Amygdala (tissue), 56 donors: ENCODE measurements at places on chromosomes 13 and 19.

GRCh38 chr13:89457977-89458376, 1786.8 kb downstream of the SLITRK5 start:
- DNase-seq: no peak

- no peak for DNase-seq
Measured at GRCh38 chr19:754530-754929, 3.6 kb downstream of the MISP start.

DNA sequence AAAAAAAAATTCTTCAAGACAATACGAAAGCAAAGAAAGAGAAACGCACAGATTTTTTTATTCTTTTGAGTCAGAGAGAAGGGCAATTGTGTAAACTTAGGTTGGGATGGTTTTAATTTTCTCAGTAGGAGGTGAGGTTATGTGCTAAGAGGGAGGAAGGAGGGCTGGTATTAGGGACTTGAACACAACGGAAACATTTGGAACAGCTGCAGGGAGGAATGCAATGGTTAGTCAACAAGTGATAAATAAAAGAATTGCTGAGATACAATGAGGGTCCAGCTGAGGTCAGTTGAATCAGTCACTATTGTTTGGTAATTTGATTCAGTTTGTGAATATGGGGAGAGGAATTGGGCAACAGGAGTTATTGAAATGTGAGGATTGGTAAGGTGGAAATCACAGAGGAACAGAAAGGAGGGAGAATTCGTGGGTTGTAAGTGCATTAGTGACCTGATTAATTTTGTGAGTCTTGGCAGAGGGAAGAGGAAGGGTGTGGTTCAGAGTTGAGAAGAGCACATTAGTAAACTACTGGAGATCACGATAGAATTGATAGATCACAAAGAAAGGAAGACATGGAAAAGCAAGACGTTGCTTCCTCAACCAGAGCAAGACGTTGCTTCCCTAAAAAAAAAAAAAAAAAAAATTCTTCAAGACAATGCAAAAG, 499.5 kb upstream of the SPRY2 start:
- DNase-seq: no peak

DNA sequence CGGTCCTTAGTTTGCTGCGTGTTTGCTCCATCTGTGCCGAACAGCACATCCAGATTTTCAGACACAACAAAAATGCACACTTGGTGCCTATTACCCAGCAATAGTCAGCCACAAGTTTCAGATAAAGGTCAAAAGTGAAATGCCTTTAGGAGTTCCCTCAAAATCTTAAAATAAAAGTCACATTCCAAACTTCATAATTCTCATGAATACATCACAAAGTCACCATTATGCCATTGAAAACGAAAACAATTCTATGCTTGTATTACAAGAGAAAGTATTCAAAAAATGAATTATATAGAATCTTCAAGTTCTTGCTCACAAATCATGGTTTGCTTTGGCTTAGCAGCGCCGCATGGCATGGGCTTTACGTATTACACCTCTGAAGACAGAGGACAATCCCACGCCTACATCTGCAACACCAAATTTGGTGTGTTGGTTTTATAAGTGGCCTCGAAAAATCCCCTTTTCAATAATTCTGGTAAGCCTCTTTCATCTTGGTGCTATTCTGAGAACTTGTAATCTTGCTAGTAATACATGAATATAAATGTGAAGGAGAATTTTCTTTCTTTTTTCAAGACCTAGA, 26.6 kb downstream of the COL4A1 start:
- no peak for DNase-seq

DNA sequence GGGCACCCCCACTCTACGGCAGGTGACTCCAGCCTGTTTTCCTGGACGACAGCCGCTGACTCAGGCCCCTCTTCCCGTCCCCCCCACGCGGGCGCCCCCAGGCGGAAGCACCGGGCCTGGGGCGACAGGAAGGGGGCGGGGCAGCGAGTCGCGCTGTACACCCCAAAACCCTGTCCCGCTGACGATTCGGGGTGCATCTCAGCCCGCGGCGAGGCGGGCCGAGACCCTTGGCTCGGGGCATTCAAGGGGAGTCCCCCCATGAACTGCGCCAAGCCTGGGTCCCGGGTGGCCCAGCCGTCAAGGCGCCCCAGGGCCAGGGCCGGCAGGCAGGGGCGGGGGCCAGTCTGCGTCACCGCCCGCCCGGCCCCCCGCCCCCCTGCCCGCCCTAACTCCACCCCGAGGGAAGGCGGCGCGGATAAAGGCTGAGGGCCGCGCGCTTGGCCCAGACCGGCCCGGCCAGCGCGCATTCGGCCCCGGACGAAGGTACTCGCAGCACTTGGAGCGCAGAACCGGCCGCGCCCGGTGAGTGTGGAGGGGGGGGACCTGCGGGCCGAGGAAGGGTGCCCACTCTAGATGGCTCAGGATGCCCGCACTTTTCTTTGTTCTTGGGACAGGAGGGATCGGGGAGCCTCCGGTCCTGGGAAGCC, at the start of gene MIDN:
TSS of gene MIDN (plus strand) at position 445 of the 647 bp plus-strand sequence. CDS start 1,714 bp downstream, outside the sequence.
- peak; percentile 68 for DNase-seq

DNA sequence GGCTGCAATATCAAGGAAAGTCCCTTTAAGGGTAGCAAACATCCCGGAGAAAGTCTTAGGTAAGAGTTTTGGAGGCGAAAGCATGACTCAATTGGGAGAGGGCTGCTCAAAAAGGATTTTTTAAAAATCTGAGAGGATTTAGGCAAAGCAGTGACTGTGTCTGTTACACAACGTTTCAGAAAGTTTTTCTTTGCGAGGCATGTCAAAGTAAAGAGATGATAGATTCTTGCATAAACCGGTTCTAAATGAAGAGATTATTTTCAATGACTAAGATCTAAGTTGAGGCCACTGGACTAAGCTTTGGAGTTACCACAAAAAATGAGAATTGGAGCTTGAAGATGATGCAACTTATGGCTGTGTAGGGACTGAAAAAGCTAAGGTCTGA, 43.7 kb upstream of the ENOX1 start:
- DNase-seq: no peak

GRCh38 chr19:14370940-14371280, 10.3 kb upstream of the ADGRE5 start:
- no peak for DNase-seq

- DNase-seq: no peak
Measured at GRCh38 chr13:33543089-33543459, 257.5 kb upstream of the STARD13 start.

DNA sequence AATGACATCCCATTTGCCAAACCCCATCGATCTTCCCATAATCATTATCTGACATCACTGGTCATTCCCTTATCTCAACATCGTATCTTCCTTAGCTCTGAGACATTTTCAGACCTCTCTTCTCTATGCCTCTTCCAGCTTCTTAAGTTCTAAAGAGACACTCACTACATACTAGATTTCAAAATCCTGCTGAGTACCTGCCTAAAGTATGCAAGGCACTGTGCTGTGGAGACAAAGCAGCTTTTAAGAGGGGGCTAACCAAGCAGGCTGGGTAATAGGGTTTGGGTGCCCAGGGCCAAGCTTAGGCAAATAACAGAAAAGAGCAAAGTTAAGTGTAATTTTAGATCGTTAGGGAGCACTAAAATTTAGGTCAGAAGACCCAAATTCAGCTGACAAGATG, 3.4 kb upstream of the POMP start:
- no peak for DNase-seq

- DNase-seq: peak; percentile 22
Measured at GRCh38 chr19:18904334-18905057, 8.5 kb upstream of the CERS1 start.

DNA sequence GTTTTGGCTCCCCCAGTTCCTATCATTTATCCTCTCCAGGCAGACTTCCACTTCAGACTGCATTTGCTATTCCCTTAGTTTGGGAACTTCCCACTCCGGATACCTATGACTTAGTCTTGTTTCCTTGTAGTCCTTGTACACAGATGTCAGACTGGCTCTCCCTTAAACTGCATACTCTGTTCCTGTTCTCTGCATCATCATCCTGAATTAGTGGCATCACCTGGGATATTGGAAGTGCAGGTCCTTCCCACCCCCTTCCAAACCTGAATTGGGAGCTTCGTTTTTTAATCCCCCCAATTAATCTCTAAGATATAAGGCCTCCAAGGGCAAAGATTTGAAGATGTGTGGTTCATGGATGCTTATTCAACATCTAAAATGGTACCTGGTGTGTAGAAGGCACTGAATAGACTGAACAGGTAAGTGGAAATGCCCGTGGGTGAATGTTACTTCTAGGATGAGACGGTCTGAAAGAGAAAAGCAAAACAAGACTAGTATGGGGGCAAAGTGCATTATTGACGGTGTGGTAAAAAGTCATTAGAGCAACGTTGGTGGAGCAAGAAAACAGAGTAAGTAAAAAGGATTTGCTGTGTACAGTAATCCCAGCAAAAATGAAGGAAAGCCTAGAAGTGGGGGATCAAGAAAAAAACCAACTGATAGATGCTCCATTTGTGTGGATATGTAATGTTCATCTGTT, 9.6 kb downstream of the MIR17HG start:
- DNase-seq: no peak

DNA sequence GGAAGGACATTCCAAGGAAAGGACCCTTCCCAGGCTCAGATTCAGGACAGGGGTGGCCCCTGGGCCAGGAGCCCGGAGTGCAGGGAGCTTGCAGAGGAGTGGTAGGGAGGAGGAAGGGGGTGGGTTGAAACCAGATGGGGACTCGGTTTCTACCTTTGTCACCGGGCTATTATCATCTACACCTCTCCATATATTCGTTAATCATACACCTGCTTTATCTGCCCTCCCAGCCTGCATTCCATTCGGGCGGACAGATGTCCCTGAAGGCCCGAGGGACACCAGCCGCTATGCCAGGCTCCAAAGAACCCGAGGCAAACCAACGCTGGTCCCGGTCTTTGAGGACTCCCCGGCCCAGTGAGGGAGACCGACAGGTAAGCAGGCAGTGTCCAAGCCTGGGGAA, 15.5 kb upstream of the MYH14 start:
- DNase-seq: no peak

GRCh38 chr13:51959773-51960172, 51.5 kb downstream of the ATP7B start:
- no peak for DNase-seq

DNA sequence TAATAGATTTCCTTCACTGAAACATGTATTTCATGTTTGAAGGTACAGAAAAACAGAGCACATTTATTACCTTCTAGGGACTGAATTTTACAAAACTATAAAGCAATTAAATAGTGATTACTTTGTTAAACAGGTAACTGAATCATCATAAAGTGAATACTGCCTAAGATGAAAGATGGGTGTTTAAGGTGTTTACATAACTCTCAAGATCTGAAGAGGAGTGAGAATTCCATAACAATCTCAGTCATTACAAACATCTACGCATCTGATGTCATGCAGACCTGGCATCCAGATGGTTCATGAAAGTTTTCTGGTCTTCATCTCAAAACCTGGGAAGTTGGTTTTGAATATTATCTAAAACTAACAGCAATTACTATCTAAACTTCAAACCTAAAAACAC, 80.4 kb downstream of the MIPEP start:
- DNase-seq: no peak

DNA sequence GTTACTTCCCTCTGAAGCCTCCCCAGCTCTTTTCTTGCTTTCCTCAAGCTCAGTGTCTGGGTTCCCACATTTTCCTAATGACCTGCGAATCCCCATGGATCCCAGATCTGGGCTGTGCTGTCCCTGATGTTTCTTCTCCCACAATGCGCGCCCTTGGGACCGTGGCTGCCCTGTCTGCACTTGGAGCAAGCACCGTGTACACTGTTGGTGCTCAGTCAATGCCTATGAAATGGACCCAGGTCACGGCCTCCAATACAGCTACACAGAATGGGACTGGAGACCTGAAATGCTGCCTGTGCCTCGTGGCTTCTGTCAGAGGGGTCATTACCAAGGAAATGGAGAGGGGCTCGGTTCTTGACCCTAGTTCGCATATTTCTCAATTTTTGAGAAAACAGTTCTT, 160.1 kb upstream of the SOX1 start:
- DNase-seq: no peak

DNA sequence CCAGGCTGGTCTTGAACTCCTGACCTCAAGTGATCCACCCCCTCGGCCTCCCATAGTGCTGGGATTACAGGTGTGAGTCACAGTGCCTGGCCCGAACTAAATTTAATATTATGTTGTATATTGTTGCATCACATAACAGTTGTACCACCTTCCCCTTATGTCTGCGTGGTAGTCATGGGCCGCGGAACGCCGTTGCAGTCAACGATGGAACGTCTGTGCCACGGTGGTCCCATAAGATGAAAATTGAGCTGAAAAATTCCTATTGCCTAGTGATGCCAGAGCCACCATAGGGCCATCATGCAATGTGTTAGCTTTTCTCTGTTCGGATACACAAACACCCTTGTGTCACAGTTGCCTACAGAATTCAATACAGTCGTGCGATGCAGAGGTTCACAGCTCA, 236.1 kb downstream of the TEX29 start:
- no peak for DNase-seq
